EH (cell line): ENCODE measurements at places on chromosomes 13 and 19.

- DNase-seq = no peak
Measured at GRCh38 chr13:48443442-48444208, 30.7 kb upstream of the LPAR6 start.

GRCh38 chr19:32047788-32048187 is 297.6 kb upstream of the ZNF507 start:
- no peak for DNase-seq

DNA sequence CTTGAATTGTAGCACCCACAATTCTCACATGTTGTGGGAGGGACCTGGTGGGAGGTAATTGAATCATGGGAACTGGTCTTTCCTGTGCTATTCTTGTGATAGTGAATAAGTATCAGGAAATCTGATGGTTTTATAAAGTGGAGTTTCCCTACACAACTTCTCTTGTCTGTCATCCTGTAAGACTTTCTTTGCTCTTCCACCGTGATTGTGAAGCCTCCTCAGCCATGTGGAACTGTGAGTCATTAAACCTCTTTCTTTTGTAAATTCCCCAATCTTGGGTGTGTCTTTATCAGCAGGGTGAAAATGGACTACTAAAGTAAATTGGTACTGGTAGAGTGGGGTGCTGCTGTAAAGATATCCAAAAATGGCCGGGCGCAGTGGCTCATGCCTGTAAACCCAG is 215.6 kb downstream of the LIG4 start:
- DNase-seq = no peak

DNA sequence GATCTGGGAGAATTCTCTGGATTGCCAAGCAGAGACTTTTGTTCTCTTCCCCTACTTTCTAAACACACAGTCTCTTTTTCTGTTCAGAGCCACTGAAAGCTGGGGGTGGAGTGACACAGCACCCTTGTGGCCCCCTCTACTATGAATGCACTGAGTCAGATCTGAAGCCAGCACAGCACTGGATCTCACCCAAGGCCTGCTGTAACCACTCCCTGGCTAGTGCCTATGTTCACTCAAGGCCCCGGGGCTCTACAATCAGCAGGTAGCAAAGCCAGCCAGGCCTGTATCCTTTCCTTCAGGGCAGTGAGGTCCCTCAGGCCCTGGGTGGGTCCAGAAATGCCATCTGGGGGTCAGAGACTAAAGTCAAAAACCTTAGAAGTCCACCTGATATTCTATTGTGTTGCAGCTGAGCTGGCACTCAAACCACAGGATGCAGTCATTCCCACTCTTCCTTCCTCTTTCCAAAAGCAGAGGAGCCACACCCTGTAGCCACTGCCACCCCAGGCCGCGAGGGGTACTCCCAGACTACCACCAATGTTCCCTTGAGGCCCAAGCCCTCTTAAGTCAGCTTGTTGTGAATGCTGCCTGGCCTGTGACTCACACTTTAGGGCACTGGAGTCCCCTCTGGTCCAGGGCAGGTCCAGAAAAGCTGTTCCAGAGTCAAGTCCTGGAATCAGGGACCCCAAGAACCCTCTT is 110.1 kb upstream of the RXFP2 start:
- peak; percentile 73 for DNase-seq

DNA sequence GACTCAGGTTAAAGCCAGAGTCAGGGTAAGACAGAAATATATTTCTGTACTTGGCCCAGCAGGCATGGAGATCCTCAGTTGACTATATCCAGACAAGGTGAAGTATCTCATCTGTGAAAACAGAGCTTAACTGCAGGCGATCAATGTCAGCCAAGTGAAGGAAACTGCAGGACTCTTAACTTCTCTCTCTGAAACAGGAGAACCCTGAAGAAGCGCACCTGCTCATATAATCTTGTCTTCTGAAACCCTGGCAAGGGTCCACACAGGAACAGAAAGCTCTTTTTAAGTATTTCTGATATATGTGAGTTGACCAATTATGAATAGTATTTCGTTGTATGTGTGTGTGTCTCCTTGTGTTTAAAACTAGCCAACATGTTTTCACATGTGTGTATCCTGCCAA is 504.8 kb upstream of the SLITRK5 start:
- no peak for DNase-seq

- no peak for DNase-seq
Measured at GRCh38 chr19:1665565-1666047, 13.2 kb upstream of the TCF3 start.

DNA sequence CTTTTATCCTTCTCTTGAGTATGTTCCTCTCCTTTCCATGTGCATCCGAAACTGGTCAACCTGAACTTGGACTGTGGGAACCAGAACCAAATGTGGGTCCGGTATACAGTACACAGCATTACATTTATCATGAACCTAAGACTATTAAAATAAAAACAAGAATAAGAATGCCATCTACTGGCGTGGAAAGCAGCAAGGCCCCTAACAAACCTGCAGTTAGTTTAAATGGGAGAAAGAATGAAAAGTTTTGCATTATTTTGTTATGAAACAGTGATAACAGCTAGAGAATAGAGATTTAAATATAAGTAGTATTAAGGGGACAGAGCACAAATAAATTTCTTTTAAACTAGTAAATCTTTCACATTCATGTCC is 159.5 kb downstream of the RBM26 start:
- DNase-seq = no peak

GRCh38 chr13:113299951-113300350 is 2.9 kb downstream of the LAMP1 start:
- DNase-seq = no peak

- DNase-seq = no peak
Measured at GRCh38 chr19:46726971-46727501, 10.1 kb upstream of the PRKD2 start.

DNA sequence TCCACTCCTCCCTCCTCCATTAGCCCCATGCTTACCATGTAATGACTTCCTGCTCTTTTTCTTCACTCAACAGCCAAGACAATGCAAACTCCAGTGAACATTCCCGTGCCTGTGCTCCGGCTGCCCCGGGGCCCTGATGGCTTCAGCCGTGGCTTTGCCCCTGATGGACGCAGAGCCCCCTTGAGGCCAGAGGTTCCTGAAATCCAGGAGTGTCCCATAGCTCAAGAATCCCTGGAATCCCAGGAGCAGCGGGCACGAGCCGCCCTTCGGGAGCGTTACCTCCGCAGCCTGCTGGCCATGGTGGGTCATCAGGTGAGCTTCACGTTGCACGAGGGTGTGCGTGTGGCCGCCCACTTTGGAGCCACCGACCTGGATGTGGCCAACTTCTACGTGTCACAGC is 2.9 kb upstream of the PPP1R37 start:
- no peak for DNase-seq

- no peak for DNase-seq
Measured at GRCh38 chr19:13343514-13343913, 162.8 kb downstream of the CACNA1A start.

DNA sequence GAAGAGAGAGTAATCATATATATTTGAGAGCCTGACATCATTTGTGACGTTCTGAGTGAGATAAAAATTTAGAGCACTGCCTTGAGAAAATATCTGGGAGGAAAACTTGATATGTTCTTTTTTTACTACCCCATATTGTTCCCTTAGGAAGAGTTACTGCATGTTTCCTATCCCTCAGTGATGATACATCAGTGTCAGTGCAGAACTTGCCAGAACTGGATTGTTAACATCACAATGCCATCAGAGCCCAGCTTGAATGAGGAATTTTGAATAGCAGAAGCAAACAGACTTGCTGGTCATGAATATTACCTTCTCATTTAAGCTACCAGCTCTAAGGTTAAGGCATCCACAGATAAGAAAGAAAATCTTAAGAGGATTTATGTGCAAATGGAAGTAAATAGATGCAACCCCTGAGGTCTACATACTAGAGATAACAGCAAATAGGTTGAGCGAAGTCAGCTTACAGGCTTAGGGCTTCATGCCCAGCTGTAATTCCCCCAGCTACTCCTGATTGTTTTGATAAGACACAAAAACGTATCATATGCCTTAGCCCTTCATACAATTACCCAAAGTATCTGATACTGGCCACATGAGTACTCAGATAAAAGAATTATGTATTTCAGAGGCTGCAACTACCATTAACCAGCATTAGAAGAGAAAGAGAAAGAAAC is 313.7 kb upstream of the ATXN8OS start:
- no peak for DNase-seq

DNA sequence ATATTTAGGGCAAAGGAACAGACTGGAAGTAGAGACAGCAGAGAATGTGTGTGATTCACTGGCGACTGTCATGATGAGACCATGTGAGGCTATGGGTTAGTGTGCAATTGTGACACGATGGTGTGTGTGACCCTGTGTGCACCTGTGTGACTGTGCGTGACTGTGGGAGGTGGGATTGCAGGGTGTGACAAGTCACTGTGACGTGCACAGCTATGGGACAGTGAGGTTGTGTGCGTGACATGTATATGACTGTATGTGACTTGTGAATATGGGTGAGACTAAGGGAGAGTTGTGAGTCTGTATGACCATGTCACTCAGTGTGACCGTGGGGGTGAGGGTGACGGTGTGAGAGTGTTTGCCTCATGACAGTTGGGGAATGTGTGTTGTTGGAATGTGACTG is 3.4 kb upstream of the GIPR start:
- DNase-seq = no peak

DNA sequence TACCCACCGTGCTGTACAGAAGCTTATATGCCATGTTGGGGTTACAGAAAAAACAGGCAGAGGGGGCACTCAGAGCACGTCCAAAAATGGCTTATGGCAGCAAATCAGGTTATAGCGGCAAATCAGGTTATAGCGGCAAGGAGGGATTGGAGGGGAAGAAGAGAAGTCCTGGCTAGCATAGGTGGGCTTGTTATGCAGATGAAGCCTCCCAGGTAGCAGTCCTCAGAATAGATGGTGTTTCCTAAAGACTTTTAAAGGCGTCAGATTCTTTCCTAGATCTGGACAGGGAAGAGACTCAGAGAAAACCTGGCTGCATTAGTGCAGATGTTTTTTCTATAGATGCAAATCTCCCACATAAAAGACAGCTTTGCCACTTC is 19.8 kb upstream of the PLEKHF1 start:
- no peak for DNase-seq

DNA sequence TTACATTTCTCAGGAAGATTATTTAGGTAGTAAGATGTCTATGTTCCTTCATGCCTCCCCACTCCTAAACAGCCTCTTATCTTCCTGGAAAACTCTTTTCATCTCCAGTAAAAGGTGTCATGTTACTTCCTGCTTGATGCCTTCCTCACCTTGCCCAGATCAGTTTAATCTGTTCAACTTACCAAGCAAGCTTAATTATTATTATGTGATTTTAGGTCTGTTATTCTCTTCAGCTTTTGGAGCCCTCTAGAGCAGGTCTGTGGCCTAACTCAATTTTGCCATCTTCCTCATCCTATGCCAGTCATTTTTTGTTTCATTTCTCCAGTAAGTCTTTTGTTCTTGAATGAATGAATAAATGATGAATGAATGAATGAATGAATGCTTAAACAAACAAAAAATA is 528.4 kb downstream of the DCT start:
- DNase-seq = no peak

DNA sequence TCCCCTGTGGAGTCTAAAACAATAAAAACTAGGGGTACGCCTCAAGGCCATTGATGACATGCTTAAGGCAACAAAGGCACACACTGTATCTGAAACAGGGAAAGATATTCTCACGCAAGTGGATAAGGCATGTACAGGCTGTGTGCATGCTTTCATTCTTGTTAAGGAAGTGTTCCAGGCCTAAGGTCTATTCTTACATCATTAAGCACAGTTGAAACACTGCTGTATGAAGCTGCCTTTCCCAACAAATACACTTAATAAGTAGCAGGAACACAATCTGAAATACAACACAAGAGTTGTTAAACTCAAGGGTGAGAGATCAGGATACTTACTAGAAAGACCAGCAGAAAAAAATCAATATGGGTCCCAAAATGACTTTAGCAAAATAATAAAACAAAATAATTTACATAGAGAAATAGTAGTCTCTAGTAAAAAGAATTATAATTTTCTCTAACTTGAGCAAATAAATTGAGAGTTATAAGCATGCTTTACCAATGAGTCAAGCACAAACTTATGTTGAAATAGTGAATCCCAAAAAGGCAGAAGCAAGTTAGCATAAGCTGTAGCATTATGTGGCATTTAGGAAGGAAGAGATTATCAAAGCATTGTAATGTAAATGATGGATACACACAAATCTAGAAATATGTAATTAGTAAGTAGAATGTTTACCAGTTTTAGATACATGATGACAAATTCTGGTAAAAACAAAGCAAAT is 796.9 kb downstream of the SLITRK1 start:
- peak; percentile 68 for DNase-seq

DNA sequence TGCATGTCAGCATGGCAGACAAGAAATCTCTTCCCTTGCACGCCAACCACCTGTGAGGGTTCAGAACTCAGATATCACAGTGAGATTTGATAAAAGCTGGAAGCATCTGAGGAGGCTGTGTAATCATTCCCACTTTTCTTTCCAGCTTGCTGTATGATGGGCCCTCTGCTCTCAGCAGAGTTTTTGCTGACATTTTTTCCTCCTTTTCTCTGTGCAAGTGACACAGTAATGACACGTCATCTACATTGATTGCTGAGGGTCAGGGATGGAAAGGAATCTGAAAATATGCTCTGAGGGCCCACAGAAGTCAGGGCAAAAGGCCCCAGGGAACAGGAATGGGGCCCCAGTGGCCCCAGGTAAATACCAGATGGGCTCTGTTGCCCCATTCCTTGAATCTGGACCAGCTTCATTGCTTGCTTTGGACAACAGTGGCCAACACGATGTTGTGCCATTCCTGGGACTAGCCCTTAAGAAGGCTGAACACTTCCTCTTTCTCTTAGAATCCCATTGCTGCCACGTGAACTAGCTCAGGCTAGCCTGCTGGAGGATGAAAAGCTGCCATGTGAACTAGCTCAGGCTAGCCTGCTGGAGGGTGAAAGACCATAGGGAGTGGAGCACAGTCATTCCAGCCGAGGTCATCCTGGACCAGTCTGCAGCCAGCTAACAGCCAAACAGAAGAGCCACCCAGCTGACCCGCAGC is 68.2 kb downstream of the CACNA1A start:
- DNase-seq = no peak
